ENCODE measurements at places on chromosomes 4 and X.

DNA sequence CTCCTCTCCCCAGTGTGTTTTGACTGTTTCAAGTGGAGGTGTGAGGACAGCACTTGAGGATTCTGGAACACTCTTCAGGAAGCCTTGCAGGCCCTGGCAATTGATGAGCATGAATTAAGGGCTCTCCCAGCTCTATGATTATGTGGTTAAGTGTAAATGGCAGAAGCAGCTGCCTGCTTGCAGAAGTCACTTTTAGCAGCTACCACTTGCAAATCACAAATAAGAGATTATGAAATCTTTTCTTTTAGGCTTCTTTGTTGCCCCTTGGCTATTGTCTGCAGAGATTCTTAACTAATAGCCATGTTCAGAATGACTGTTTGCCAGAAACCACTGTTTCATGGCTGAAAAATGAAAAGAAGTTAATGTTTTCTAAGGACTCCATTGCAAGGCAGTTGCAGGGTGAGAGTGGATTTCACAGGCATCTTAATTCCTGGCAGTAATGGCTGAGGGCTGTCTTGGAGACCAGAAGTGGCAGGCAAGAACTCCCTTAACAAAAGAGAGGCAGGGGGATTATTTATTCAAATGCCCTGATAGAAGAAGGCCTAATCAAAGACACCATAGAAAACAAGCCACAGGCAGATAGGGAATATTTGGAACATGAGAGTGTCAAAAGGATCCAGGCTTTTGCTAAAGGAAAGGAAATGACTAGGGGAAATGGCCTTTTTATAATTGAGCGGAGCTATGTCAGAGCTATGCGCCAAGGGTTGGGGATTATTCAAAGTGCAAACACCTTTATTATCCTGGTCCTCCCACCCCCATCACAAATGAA, 8.3 kb upstream of the HOPX start:
- no peak for DNase-seq

DNA sequence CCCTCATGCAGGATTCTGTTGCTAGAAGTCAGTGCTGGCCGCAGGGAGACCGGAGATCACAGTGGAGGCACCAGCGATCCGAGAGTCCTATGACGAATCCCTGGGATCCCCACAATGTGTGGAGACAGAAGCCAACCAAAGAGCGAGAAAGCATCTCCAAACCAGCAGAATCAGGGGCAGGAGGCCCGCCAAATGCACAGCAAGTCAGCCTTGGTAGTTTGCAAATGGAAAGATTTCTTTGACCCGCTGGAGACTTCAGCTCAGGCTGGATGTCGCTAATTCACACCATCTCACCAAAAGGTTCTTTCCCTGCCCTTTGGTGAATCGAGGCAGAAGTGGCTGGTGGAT, 505 bp upstream of the PKD2 start:
- no peak for DNase-seq

DNA sequence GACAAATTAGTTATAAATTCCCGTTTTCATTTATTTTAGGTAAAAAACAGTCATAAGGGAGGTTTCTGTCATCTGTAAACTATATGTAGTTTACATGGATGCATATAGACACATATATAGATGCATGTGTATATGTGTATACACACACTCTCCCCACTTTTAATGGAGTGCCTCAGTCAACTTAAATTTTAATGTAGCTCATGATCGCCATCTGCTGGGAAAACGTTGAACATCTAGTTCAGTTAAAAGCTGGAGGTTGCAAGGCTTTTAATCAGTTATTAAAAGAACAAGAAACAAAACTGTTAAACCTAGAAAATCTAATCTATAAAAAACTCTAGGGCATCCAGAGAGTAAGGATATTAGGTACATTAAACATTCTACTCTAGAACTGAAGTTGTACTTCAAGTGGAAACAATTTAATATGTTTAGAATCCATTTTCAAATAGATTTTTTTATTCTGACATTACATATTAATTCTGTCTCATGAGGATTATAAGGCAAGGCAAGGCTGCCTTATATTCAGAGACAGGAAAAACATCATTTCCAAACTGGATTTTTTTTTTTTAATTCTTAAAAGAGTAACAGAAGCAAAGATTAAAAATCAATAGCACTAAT, 122.6 kb downstream of the SHISA3 start:
- DNase-seq, result no peak

DNA sequence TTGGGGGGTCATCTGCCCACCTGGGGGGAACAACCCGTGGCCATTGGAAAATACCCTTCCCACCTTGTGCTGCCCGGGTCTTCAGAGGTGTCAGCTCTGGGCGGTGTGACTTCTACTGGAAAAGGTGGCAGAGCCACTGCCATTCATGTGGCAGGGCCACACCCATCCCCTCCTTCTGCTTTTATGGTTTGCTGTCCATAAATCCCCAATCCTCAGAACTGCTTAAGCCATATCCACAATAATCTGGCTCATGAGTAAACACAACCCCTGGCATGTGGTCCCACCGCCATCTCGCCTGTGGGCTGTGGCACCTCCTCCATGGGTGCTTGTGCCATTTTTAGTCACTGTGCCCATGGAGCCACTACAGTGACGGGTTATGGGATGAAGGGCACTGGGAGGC, 20.6 kb downstream of the SORCS2 start:
- no peak for DNase-seq

- DNase-seq, result no peak
These were observed 4.0 kb upstream of the KCNIP4 start for GRCh38 chr4:21952549-21952948.

- DNase-seq, result no peak
These were observed 44.9 kb upstream of the NAP1L5 start for GRCh38 chr4:88742561-88742960.

DNA sequence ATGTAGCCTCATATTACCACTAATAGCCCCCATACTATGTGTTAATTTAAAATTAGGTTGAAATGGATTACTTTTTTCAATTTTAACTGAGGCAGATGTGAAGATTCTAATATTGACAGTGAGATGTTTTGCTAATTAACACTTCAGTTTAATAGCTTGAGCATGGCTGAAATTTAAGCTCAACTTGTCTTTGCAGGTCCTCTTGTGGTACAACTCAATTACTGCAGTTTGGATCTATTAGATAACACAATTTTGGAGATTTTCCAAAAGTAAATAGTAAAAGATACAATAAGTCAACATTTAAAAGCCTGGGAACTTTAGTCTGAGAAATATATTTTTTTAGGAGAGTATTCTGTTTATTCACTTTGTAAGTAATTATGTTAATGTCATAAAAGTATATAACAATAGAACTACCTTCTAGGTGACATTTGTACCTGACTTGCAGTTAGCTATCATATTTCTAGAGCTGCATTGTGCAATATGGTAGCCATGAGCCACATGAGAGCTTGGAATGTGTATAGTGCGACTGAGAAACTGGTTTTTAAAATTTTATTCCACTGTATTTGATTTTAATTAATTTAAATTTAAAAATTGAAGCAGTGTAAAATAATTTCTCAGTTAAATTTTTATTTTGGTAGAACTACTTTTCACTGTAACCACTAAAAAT, 73.1 kb upstream of the FMR1 start:
- no peak for DNase-seq

DNA sequence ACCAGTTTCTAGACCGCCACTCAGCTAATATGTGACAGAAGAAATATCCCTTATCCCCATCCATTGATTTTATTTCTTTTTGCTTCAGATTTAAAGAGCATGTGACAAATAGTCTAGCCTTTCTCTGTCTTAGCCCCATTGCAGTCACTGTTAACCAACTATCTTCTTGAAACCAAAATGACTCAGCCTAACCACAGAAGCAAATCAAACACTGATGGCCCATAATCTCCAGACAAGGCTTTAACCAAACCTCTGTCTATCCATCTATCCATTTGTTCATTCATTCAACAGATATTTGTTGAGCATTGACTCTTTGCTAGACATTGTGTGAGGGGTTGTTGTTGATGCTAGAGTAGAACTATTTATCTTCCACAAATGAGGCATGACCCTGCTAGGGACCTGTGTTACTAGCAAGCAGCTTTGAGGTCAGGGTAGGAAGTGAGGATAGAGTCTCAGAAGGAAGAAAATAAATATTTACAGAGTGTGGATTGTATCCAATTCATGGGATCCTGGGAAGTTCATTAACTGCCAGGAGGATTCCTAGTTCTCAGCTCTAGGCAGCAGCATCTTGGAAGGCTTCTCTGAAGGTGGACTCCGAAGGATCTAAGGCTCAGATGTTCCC, 22.5 kb downstream of the HNRNPH2 start:
- no peak for DNase-seq

DNA sequence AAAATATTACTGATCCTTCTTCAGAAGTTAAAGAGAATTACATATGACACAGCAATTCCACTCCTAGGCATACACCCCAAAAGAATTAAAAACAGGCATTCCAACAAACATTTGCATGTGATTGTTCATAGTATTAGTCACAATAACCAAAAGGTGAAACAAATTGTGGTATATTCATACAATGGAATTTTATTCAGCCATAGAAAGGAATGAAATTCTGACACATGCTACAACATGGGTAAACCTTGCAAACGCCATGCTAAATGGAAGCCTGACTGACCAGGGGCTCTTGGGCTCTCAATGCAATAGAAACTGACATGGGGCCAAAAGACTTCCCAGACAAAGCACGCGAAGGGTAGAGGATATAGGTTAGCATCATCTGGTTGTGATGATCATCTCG, 62.1 kb upstream of the S100G start:
- no peak for DNase-seq

DNA sequence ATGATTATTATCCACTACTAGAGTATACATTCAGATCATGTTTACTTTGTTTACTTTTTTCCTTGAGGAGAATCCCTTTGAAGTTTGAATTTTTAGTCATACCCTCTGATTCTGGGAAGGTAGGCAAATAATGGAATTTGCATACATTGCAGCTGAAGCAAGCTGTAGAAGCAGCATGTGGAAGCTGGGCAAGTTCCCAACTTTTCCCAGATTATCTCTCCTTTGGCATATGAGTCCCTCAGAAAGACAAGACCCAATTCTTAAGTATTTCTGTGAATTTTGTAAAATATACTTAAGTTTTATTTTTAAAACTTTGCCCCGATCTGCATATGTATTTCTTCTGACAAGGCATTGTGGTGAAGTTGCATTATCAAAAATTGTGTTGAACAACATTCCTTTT, 94.9 kb downstream of the CNKSR2 start:
- no peak for DNase-seq

- DNase-seq, result no peak
These were observed 70.7 kb downstream of the SUPT20HL2 start for GRCh38 chrX:24243188-24243587.

DNA sequence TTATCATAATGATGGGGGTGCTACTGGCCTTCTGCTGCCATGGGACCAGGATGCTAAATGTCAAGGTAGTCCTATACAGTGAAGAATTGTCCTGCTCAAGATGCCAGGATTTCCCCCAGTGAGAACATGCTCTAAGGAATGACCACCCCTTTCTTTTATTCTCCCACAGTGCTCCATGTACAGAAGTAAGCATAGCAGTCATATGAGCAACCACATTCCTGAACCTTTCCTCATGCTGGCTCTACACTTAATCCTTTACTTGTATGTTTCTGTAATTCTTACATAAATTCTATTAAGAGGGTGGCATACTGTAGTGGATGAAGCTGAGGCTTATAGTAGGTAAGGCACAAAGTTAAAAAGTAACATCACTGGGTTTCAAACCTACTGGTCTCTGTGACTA, 20.2 kb downstream of the CYP2U1 start:
- no peak for DNase-seq

- DNase-seq, result no peak
These were observed 205.4 kb upstream of the ITM2A start for GRCh38 chrX:79572566-79572965.

DNA sequence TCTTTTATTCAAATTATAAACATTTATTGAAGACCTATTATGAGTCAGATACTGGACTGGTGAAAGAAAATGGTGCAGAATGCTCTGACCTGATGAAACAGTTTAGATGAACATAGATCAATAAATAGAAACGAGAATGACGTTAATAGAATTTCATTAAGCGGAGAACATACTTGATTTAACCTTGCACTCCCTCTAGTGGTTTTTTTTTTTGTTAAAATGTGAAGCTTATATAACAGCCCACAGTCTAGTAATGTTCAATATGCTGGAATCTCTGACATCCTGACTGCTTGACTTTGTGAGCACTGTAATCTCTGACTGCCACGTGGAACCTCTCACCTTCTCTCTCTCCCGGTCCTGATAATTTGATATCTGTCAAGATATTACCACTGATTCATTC, 32.3 kb downstream of the HDAC8 start:
- DNase-seq, result no peak

DNA sequence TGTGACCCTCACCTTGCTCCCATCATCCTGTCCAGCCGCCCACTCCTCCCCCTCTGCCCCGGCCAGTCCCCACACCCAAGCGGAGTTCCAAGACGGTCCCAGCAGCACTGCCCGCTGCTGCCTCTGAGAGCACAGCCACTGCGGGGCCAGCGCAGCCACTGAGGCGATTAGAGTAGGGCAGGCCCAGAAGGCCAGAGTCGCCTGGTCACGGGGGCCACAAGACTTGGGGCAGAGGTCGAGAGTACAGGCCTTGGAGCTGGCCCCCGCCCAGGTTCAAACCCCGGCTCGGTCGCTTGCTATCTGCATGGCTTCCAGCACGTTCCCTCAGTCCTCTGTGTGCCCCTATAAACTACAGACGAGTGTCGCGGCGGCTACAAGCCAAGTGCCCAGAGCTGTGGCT, 53.2 kb upstream of the ADRA2C start:
- DNase-seq, result no peak

- DNase-seq, result no peak
These were observed 93.9 kb downstream of the PSAPL1 start for GRCh38 chr4:7340553-7341433.

DNA sequence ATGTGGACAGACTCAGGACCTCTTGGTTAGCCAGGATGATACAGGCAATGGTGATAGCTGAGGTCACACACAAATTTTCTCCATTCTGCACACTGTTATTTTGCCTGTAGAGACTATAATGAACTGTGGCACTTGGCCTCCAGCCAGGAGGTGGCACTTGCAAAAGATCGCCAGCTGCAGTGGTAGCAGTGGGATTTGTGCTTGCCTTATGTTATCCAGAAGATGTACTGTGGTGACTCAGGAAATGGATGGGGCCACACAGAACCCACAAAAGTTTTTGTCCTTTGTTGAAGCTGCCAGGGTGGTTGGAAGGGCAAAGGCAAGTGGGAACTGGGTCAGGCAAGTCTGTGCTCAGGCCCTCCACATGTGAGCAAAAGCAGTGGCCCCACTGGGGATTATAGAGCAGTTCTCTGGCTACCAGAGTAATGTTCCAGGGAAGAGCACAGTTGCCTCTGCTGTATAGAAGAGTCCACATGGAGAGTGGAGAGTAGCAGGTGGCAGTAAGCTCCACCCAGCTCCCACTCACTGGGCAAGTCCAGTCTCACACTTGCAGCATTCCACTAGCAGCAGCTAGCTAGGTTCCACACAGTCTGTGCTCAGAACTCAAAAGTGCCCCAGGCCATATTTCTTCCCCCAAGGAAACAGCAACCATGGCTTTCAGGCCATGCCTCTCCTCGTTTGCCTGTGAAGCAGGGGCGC, 5.9 kb upstream of the C4orf17 start:
- no peak for DNase-seq

GRCh38 chr4:2792711-2793585, at the start of gene SH3BP2:
Gene SH3BP2 (plus strand): TSS chr4:2793085. CDS start chr4:2820618, 27,533 bp downstream.
- no peak for DNase-seq
